ENCODE measurements at places on chromosomes 3 and 15. TPM values are rescaled to one million over a fixed set of nuclear protein-coding genes. Genes with fewer than 3 reads are reported as not detected.
A peak's percentile ranks its signal among the peaks of the same experiment; 100 is the strongest.

RBMS3 gene
- total RNA-seq, result 33.8 TPM

SPESP1 gene
- 1.0 TPM for total RNA-seq

- H3K27me3 ChIP-seq, result no peaks in the 10 kb centered on the region
- H3K4me3 ChIP-seq, result no peak overlapping the region
- H3K27ac ChIP-seq, result no peak overlapping the region
- DNase-seq, result no peak
Measured at GRCh38 chr15:54519577-54519976, 541.3 kb downstream of the UNC13C start.

DNA sequence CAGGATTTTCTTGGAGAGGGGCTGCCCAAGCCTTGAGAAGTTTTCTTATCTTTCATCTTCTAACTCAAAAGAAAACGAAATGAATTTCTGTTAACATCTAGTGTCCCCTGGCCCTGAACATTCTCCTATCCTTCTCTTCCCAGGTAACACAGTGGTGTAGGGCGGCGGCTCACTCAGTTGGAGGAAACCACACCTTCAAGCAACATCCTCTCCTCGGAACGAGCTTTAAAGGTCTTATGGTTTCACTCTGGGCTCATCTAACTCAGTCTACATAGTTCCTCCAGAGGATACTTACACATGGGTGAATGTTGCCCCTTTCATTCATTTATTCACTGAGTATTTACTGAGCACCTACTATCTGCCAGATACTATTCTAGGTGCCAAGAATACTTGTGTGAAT lies 31.0 kb upstream of the KLHL6 start:
- no peaks in the 10 kb centered on the region for H3K36me3 ChIP-seq
- DNase-seq, result no peak
- H3K4me3 ChIP-seq, result no peak overlapping the region
- peak overlapping the region; percentile 5 for H3K27ac ChIP-seq
- H3K4me1 ChIP-seq, result peaks cover 29% of the 10 kb centered on the region
- no peaks in the 10 kb centered on the region for H3K27me3 ChIP-seq

DNA sequence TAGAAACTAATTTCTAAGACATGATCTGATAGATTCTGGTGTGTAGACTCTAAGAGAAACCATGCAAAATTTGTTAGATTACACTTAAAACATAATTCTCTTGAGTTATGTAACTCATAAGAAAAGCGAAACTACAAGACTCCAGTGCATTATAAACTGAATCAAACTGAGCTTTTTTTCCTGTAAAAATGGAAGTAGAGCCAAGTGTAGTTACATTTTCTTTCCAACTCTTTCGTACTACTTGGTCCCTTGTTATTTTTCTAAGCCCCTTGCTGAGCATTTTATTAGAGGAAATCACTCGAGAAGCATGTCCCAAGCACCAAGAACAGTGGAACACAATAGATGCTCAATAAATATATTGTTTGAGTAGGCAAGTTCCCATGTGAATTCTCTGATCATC lies 130.2 kb downstream of the GADL1 start:
- H3K4me1 ChIP-seq, result no peaks in the 10 kb centered on the region
- H3K27ac ChIP-seq, result no peak overlapping the region
- H3K36me3 ChIP-seq, result no peaks in the 10 kb centered on the region
- H3K27me3 ChIP-seq, result no peaks in the 10 kb centered on the region
- DNase-seq, result no peak
- H3K4me3 ChIP-seq, result no peak overlapping the region
